Stimulated activated CD4-positive, alpha-beta T cell treated with anti-CD3 and anti-CD28 coated beads, Interleukin-15, amount 100 ng/mL, for 48 hours (primary cell): ENCODE measurements at places on chromosomes 16 and 17.

- no peak for DNase-seq
Measured at GRCh38 chr17:36749493-36749892, 148.1 kb downstream of the MRM1 start.

- DNase-seq = no peak
Measured at GRCh38 chr17:32489320-32490100, 2.7 kb downstream of the CDK5R1 start.

- no peak for DNase-seq
Measured at GRCh38 chr17:40883031-40883430, 2.0 kb downstream of the KRT20 start.

GRCh38 chr17:34125010-34125409, 130.1 kb upstream of the CCL2 start:
- no peak for DNase-seq
